Effector CD4-positive, alpha-beta T cell (primary cell): ENCODE measurements at places on chromosomes 1 and 21.

DNA sequence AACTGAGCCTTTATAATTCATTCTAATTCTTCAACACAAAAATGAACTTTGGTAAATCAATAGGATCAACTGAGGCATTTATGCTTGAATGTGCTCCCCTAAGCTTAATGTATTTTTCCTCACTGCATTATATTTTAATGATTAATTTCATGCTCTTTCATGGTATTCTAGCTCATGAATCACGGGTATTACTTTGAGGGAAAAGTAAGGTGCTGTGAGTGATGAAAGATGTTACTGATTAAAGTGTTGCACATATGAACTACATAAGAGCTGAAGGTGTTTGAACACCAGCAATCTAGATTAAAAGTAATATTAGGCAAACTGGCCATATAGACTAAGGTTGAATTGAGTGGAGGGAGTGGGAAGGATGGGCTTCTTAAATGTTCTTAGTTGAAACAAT, 1.9 kb downstream of the DPYD start:
- no peak for DNase-seq

DNA sequence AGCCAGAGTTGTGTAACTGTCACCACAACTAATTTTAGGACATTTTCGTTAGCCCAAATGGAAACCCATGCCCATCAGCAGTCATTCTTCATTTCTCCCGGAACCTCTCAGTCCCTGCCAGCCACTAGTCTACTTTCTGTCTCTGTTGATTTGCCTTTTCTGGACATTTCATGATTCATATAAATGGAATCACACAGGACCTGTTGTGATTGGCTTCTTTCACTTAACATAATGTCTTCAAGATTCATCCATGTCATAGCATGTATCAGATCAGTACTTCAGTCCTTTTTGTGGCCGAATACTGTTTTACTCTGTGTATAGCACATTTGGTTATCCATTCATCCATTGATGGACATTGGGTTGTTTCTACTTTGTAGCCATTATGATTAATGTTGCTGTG, 7.1 kb downstream of the SLC66A1 start:
- DNase-seq: no peak

DNA sequence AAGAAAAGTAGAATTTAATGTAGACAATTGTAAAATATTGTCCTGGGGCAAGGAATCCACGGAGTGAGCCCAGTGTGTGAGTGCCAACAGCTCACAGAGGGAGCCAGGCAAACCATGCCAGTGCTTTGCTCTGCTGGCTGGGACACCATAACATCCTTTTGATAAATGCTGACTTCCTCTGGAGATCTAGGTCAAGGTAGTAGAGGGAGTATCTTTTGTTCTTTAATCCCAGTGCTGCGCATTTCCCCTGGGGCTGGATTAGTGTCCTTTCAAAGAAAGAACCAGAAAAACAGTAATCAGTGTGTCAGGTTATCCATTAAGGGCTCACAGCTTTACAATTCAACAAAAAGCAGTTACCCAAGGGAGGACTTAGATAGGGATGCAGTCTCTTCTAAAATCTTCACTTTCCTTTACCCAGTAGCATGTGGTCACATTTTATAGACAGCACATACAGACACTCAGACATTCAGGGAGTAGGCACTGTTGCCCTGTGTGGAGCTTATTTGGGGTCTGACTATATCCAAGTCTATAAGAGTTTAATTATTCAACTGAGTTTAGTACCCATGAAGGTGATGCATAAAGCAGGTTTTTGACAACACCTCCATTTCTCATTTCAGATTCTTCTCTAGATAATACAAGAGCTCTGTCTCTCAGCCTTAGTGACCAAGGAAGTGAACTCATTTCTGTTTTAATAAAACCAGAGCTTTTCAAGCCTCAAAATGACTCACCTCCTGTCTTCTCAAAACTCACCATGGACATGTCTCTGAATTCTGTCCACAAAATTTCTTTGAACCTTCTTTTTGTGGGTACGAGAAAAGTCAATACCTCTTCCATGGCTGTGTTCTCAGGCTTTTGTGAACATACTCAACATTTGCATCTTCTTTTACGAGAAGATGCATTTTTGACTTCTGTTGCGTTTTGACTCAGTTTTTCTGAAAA, 215.3 kb downstream of the BRINP2 start:
- DNase-seq: no peak

DNA sequence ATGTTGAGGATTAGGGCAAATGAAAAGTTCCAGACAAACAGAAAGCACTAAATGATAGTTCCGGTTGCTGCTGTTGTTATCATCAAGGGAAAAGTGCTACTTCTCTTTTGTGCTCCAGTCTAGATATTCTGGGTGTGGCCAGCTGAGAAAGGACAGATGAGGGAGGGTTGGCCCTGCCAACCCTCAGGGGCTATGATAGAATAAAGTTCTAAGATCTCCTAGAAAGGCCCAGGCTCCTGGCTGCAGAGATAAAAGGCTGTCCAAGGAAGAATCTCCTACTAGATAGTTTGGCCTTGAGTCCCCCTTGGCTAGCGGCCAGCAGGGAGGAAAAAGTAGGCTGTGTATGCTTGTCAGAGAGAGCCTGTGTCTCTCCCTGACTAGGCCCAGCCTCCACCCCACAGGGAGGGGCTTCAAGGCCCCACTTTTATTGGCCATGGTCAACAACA, 31.5 kb downstream of the RIMS3 start:
- no peak for DNase-seq

- no peak for DNase-seq
These were observed 10.1 kb upstream of the NTPCR start for GRCh38 chr1:232940262-232940661.

GRCh38 chr1:234932511-234933430, 195.9 kb downstream of the TOMM20 start:
- no peak for DNase-seq

DNA sequence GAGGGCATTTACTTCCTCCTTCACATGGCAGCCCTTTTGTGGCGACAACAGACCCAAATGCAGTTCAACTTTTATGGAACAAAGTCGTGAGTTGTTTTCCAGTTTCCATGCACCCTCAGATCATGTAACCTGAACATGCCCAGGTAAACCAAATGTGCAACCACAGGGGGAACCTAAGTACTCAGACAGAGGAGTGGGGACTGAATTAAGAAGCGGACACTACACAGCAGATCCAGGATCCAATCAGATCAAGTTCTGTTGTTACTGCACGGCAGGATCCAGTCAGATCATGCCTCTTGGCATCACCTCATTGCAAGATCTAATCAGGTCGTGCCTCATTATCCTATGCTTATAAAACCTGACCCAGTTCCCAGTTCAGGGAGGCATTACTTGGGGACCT, 115.7 kb downstream of the MATN1 start:
- DNase-seq: no peak

DNA sequence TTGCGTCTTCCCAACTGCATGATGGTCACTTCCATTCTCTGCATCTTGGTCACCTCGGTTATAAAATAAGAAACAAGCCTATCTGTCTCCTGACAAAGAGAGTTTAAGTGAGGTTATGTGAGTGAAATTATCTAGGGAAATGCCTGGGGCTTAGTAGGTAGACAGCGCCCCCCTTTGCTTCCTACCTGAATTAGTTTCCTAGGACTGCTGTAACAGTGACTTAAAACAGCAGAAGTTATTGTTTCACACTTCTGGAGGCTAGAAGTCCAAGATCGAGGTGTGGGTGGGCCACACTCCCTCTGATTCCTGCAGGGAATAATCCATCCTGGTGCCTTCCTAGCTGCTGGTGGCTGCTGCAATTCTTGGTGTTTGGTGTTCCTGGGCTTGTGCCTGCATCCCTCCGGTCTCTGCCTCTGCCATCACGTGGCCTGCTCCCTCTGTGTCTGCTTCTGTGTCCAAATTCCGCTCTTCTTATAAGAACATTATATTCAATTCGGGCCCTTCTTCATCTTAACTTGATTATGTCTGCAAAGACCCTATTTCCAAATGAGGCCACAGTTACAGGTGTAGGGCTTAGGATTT, 92.6 kb downstream of the IGSF21 start:
- DNase-seq: no peak

DNA sequence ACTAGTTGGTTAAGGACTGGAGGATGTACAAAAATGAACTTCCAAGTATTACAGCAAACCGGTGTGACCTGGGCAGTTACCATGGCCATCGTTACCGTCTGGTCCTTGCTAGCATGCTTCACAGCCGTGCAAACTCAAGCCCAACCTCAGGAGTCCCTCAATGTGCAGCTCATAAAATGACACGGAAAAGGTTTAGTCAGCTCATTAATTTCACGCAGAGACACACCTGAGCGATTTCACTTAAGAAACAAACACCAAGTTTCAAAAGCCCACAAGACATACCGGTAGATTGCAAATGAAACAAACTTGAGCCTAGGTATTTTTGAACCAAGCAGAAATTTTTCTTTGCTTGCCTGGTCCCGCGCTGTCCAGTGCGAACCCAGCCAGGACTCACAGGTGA, 105.0 kb upstream of the ADAR start:
- DNase-seq: no peak
